ENCODE measurements at places on chromosomes 2 and 18.
A peak's percentile ranks its signal among the peaks of the same experiment; 100 is the strongest.

GRCh38 chr2:43559391-43560230, 36.2 kb downstream of the THADA start:
- DNase-seq = no peak

- DNase-seq = no peak
Measured at GRCh38 chr2:70999362-70999761, 4.7 kb upstream of the TEX261 start.

- no peak for DNase-seq
Measured at GRCh38 chr2:64629875-64630274, 23.8 kb downstream of the SERTAD2 start.

DNA sequence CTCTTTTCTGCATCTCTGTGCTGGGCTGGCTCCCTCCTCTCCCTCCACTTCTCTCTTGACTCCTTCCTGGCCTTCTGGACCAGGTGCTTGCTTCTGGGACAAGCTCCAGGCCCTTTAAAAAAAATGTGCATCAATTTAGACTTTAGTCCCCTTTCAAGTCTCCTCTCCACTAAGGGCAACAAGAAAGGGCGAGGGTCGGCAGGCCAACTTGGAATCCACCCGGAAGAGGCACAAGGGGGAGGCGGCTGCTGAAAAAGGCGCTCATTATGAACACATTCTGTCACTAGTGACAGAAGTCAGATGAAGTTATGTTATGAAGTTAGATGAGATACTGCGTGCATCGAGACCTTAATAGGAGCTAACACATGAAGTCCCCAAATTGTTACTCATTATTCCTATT, 13.6 kb upstream of the RHOB start:
- no peak for DNase-seq

GRCh38 chr2:226775032-226775509, 24.5 kb downstream of the IRS1 start:
- DNase-seq = no peak

GRCh38 chr2:65300761-65301711, 73.4 kb downstream of the ACTR2 start:
- peak; percentile 72 for DNase-seq

DNA sequence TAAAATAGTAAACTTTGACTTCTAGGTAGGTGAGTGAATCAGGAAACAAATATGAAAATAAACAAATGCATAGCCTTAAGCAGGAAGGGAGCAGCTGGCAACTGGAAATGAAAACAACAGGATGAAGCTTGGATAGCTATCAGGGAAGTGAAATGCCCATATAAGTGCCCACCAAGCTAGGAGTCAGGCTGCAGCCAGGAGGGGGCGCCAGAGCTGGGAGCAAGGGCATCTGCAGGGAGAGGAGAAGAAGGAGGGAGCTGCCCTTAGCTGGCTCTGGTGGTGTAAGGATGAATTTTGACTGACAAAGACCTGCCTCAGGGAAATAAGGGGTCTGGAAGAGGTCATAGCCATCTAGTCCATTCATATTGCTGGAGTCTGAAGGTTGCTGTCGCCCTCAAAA, 298.3 kb downstream of the TDRD15 start:
- no peak for DNase-seq

DNA sequence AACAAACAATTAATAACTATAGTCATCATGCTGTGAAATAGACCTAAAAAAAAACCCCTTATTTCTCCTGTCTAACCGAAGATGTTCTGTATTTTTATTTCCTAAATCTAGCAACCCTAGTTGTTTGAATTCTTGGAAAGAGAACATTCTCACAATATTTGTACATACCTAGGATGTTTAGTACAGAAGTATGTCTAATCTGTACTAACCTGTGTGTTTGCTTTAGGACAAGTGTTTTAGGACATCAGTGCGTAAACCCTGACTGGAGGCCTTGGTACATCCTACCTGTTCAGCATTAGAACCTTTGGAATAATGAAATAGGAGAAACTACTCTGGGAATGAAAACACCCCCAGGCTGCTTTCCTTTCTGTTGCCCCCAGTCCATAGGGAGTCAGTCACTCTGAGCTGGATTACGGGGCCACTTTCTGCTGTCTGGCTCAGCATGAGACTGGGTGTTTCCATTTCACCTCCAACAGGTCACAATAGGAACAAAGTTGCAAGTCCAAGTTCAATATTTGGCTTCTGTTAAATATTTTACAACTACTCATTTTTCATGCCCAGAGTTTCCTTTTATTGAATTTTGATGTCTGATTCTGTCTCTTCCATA, 114.7 kb downstream of the MTX2 start:
- DNase-seq = no peak

- DNase-seq = no peak
Measured at GRCh38 chr2:217478831-217479455, 523.9 kb downstream of the TNS1 start.

DNA sequence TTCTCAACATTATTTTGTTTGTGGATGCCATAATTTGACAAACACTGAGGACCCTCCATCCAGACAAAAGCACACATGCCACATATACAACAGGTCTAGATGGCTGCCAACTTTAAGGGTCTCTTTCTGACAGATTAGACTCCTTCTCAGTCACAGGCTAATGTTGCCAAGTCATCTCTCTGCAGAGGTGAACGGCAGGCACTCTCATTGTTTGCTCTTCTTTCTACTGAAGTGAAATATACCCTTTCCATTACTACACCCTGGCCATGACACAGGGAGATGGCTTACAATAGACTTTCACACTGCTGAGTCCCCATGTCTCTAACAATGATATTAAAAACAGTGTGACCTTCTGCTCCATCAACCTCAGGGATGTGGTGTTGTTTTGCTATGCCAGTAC, 47.5 kb upstream of the ZNF397 start:
- no peak for DNase-seq

- DNase-seq = no peak
Measured at GRCh38 chr2:98355881-98356280, 9.6 kb downstream of the CNGA3 start.

- no peak for DNase-seq
Measured at GRCh38 chr2:177405029-177405692, 12.6 kb downstream of the AGPS start.

DNA sequence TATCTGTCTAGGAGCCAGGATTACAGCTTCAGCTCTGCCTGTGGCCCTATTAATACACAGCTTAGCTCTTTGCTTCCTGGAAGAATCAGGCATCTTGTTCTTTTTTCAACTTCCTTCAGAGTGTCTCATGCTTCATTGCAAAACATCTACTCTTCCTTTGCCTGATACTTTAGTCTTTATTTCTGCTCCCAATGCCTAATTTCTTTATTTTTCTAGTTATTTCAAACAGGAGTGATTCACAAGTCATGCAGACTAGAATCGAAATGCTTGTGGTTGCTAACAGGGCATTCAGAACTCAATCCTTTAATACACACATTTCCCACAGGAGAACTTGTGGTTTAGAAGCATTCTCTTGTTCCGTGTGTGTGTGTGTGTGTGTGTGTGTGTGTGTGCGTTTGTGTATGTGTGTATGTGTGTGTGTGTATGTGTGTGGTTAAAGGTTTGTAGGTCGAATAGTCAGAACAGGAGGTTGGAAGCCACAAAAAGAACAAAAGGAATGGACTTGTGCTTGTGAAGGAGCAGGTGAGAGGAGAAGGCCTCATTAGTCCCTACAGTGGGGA, 28.3 kb upstream of the INSIG2 start:
- DNase-seq = peak; percentile 34

GRCh38 chr2:202290970-202291369, 25.4 kb downstream of the NOP58 start:
- peak; percentile 16 for DNase-seq

DNA sequence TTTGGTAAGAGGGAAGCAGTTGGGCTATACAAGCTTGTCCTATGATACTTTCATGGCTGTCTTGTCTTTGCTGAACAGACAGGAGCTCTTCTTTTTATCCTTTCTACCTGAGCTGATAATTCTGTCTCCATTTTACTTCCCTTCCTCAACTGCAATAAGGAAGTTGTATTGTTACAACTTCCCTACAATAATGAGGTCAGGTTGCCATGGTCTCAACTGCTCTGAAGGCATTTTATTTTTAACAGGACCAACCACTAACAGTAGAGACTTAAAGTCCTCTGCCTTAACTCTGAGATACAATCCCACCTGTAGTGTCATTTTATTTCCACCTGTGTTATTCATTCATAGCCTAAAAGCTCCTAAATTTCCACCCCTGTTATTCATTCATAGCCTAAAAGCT, 118.6 kb upstream of the PGAP1 start:
- no peak for DNase-seq

- DNase-seq = peak; percentile 6
Measured at GRCh38 chr2:173496746-173497145, 142.1 kb downstream of the CDCA7 start.

- DNase-seq = no peak
Measured at GRCh38 chr18:4870177-4870773, 326.8 kb downstream of the AKAIN1 start.

GRCh38 chr2:75258620-75259019, 59.3 kb upstream of the TACR1 start:
- no peak for DNase-seq

GRCh38 chr2:166499281-166499680, 5.2 kb upstream of the SCN7A start:
- DNase-seq = no peak

GRCh38 chr2:26463244-26464192, 14.4 kb downstream of the OTOF start:
- DNase-seq = no peak

DNA sequence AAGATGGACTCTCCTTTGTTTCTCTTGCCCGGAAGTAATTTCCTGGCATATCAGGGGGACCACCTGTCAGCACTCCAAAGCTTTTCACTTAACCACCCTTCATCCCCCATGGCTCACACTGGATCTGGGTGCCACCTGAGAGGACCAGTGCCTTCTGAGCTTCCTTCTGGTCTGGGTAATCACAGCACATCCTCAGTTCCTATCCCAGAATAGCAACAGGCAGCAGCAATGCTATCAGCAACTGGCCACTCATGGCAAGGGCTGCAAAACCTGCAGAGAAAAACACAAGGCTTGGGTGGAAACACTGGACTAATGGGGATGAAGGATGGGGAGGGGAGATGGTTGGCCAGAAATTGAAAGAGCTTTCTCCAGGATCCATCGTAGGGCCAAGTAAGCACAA, 59.9 kb upstream of the STPG4 start:
- no peak for DNase-seq

DNA sequence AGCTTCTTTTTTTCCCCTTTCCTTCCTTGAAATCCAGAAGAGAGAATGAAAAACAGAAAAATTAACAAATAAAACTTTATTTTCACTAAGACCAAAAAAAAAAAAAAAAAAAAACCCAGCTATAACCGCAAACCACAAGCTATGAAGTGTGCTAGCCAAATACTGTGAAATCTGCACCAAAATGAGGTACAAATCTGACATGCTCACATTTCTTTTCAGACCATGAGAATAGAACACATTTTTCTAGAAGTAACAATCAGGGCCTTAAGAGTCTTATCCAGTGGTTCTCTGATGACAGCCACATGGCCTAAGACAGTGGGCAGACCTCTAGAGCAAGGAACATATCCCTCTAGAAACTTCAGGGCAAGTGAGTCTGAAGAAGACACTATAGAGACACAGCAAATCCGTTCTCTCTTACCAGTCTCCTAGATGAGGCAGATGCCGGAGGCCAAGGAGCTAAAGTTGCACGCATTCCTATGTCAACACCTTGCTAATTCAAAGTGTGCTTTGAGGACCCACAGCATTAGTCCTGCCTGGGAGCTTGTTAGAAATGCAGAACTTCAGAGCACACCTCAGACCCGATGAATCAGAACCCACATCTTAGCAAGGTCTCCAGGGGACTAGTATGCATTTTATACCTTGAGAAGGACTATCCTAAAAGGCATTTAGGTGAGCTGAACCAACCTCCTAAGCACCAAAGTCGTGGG, 317.1 kb downstream of the MYCN start:
- DNase-seq = no peak

DNA sequence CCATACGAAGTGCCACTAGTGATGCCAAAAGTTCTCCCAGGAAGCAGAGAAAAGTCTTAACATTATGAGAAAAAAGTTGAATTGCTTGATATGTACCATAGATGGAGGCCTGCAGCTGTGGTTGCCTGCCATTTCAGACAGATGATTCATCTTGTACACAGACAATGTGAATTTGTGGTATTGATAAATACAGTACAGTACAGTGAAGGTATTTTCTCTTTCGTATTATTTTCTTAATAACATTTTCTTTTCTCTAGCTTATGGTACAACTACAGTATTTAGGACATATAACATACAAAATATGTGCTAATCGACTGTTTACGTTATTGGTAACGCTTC, 33.6 kb upstream of the VWC2L start:
- no peak for DNase-seq

- DNase-seq = no peak
Measured at GRCh38 chr2:115543024-115543423, 1100.6 kb downstream of the DPP10 start.

- DNase-seq = no peak
Measured at GRCh38 chr2:234514099-234514498, 17.2 kb upstream of the ARL4C start.

GRCh38 chr2:173590276-173590861, 235.7 kb downstream of the CDCA7 start:
- peak; percentile 82 for DNase-seq

DNA sequence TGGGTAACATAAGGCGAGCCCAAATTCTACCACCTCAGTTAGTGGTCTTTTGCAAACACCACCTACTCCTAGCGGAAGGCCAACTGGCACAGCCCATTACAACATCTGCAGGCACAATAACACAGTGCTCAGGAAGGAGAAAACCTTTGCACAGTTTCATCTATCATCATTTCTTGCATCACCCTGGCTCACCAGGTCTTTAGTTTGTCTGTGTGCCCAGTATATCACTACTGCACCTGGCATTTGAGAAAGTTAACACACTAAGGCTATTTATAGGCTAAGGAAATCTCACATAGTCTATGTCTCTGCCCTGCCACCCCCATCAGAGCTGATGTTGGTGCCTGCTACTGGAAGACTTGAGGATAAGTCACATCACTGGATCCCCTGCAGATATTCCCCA, 484.0 kb downstream of the SATB2 start:
- no peak for DNase-seq

DNA sequence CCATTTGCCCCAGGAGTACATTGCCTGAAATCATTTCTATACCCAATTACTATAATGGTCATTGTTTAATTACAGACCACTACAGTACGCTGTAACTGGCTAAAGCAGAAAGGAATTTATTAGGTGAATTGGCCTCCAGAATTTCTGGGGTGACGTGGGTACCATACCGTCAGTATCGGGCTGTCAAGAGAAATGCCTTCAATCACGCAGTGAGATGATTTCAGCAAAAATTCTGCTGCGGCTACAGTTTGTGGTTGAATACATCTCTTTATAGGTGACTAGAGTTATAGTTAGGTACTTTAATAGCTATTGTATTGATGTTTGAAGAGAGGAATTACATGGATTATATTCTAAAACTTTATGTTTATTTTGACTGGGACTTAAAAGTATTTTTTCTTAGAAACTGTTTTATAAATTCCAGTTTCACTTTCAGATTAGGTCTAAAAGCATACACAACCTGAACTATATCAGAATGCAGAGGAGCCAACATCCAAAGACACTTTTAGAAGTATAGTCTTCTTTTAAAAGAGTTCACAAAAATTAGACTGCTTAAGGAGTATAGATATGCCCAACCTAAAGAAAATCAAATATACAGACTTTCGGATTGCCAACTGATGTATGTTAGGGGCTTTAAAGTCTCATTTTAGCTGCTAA, 128.4 kb downstream of the TTC27 start:
- no peak for DNase-seq

All from AG04450 (cell line).